ENCODE measurements at places on chromosomes 5 and 9.
A peak's percentile ranks its signal among the peaks of the same experiment; 100 is the strongest.

- no peak for DNase-seq
These were observed 4.5 kb downstream of the RCL1 start for GRCh38 chr9:4796988-4797853.

DNA sequence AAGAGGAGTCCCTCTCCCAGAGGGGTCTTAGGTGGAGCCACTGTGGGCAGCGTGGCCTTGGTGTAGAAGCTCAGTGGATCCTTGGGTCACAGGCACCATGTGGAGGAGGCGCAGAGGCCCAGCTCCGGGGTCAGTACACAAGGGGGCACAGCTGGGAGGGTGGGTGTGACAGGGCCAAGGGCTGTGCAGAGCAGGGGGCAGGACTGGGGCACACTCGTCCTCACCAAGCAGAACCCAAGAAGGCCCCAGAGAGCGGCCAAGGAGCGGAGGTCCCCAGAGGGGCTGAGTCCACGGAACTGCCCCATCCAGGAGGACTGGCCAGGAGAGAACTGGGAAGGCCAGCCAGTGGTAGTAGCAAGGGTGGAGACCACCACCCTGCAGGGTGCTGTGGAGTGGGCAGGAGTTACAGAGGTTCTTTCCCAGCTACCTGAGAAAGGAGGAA is 2.5 kb upstream of the LPCAT1 start:
- no peak for DNase-seq

DNA sequence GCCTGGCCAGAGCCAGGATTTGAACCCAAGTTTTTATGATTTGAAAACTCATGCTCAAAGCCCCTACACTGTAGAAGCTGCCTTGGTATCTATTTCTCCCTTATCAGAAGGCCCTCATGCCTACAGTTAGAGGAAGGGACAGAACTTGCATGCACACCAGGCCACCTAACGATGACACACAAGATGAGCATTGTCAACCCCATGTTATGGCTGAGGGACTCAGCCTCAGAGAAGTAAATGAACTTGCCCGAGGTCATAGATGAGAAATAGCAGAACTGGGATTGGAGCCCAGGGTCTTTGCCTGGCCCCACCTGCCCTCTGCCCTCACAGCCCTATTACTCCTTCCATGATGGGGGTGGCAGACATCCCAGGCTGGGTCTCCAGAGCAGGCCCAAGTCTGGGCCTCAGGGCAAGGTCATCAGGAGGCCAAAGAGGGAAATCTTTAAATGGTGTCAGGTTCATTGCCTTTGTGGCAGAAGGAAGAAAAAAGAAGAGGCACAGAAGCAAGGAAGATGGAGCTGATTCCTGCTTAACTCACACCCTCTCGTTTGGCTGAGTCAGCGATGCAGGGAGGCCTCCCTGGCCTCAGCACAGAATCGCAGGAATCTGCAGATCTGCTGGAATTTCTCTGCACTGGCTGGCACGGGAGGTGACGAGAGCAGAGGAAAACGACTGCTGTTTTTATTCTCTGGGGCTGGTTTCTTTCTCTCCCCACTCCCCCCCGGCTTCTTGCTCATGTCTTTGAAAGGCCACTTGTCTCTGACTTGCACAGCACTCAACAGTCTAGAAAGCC is 20.6 kb upstream of the CRB2 start:
- DNase-seq = peak; percentile 57

GRCh38 chr5:174118823-174119467 is 73.4 kb downstream of the NSG2 start:
- no peak for DNase-seq

DNA sequence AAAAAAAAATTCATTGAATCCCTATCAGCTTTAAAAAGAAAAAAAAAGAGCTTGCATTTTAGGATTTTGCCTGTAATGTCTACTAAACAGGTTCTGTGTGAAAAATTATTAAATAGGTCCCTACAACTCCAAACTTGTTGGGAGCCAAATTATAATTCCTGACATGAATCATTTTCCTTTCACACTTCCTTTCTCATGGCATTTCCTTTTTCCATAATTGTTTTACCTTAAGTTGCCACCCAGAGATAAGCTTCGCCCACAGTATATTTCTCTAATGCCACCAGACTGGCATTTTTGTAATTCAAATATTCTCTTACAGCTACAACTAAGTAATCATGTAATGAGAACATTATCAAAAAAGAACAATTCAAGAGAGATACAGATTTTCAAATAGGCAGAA is 348.8 kb downstream of the EFNA5 start:
- DNase-seq = no peak

- no peak for DNase-seq
These were observed 55.7 kb upstream of the SLC44A1 start for GRCh38 chr9:105188746-105189145.

- no peak for DNase-seq
These were observed 1.9 kb downstream of the RCL1 start for GRCh38 chr9:4794691-4795090.

- no peak for DNase-seq
These were observed 182.2 kb upstream of the ANKRD55 start for GRCh38 chr5:56415356-56415765.

- DNase-seq = no peak
These were observed 22.1 kb downstream of the NTRK2 start for GRCh38 chr9:84691634-84692033.

- DNase-seq = no peak
These were observed 527 bp upstream of the SREK1 start for GRCh38 chr5:66143473-66144073.

GRCh38 chr5:132456987-132457361 is 33.6 kb downstream of the IRF1 start:
- no peak for DNase-seq

DNA sequence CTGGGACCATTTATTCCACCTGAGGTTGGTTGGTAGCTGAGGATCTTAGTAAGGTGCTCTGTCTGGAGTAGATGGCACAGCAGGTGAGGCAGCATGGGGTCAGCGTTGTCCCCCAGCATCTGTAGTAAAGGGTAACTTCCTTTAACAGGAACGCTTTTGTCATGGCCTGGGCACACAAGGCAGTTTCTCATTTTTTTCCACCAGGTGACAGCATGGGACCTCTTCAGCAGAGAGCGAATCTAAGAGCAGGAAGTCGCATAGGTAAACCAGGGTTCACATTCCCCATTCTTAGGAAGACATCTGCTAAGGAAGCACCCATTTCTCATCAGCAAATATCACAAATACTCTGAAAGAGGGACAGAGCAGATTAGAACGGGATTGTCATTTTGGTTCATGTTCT is 56.5 kb downstream of the GPR107 start:
- no peak for DNase-seq

DNA sequence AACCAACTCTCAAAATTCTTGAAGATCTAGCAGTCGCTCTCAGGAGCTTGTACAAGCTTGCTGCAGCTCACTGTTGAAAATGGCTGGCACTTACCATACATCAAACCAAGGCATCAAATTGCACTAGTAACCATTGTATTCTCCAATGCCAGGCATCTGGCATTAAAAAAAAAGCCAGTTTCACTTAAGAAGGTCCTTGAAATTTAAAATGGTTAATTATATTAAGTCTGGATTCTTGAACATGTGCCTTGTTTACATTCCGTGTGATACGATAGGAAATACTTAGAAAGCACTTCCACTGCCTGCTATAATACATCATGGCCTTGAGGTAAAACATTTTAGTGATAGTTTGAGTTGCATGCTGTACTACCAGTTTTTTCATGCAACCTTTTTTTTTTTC is 300.7 kb downstream of the KDM4C start:
- DNase-seq = no peak

- DNase-seq = no peak
These were observed 5.3 kb upstream of the TAF11L2 start for GRCh38 chr5:17492770-17493169.

DNA sequence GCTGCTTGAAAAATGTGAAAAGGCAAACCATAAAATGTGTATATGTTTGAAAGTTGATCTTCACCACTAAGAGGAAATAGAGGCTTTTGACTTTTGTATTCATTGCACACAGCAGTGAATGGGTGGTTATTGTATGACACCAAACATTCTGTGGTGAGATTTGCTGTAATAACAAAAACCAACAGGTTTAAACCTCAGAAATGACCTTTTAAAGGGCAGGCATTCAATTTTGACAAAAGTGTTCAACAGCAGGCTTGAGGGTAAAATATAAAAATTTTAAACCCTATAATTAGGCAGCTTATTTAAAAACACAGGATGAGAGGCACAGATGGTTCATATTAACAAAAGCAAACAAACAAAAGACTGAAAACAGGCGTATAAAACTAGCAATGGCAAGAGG is 128.1 kb upstream of the NUDT12 start:
- DNase-seq = no peak

DNA sequence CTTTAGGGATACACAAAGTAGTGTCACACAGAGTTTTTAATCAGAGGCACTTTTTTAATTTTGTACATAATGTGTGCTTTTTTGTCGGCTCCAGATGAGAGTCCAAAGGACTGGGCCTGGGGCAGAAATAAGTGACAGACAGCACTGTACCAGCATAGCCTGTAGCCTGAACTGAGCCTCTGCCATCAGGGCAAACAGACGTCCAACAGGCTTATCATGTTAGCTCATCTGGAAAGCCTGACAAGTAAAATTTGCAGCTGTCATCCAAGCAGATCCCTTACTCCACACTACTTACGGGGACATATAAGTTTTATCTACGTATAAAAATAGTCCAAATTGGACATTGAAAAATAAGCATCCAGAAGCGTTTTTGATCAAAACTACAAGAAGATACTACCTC is 233.1 kb upstream of the GAS1 start:
- no peak for DNase-seq

- DNase-seq = no peak
These were observed 91.2 kb downstream of the ANXA2R start for GRCh38 chr5:42948961-42949347.

DNA sequence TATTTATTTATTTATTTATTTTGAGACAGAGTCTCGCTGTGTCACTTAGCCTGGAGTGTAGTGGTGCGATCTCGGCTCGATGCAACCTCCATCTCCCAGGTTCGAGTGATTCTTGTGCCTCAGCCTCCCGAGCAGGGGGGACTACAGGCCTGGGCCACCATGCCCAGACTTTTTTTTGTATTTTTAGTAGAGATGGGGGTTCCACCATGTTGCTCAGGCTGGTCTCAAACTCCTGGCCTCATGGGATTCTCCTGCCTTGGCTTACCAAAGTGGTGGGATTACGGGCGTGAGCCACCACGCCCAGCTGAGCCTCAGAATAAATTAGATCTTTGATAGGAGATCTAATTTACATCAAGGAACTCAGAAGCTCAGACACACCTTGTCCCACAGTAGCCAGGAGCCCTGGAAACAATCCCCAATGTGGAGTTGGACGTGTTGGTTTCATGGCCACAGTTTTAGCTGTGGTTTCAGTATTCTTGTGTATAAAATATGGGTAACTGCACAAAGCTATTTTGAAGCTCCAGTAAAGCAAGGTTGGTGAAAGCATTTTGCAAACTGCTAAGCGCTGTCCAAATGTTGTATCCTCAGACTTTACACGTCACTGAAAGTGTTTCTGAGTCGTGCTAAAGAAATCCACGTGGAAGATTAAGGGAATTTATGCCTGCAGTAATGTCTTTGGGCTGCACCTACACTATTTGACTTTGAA is 3.0 kb upstream of the HNRNPAB start:
- DNase-seq = no peak

DNA sequence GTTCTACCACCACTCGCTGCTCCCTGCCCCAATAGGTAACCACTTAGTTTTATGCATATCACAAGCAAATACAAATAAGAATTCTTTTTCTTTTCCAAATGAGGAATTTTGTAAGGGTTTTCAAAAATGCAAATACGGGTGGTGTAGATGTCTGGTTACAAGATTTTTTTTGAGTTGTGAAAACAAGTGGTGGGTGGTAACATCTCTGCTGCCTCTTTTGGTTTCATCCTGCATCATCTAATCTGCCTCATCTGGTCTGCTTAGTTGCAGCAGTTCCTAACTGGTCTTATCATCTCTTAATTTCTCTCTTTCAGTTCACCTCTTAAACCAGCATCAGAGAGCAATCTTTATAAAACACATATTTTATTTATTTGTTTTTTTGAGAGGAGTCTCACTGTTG is 5.3 kb downstream of the NFX1 start:
- DNase-seq = no peak

GRCh38 chr5:33235824-33236223 is 204.9 kb upstream of the TARS1 start:
- no peak for DNase-seq

GRCh38 chr9:530681-531080 is 310.8 kb upstream of the DMRT1 start:
- DNase-seq = peak; percentile 31

- DNase-seq = no peak
These were observed 184.1 kb downstream of the CCDC192 start for GRCh38 chr5:127887282-127887681.

DNA sequence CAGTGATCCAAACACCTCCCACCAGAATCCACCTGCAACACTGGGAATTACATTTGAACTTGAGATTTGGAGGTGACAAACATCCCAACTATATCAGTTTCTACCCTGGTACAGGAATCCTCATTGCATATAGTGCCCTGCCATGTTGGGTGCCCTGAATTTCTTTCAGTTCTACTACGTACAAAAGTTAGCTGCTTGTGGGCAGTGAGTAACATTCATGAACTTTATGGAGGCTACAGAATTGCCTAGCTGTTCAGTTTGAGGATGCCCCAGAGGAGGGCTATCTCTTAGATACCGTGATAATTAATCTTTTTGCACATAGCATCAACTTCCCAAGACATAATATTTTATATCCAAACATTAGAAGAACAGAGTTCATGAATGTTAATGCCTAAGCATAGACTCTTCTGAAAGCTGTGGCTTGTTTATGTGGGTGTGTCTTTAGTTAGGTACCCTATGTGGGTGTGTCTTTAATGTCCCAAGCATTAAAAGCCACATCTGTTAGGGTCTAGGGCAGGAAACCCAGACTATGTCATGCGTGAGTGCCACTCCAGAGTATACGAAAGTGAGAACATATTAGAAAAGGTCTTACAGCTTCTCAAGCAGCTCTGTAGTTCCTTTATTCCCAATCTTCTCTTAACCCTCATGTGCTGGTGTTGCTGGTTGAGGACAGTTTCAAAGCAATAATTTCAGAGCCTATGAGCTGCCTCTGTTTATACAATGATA is 47.0 kb upstream of the CHD1 start:
- DNase-seq = no peak

DNA sequence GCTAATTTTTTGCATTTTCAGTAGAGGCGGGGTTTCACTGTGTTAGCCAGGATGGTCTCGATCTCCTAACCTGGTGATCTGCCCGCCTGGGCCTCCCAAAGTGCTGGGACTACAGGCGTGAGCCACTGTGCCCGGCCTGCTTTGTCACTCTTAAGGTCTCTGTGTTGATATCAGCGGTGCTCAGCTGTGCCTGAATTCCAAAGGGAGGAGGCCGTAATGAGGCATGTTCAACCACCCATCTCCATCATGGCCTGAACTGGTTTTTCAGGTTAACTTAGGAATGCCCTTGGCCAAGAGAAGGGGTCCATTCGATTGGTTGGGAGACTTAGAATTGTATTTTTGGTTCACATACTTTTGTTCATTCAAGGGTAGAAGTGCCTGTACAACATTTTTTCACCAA is 22.0 kb downstream of the HSD17B3 start:
- DNase-seq = peak; percentile 41

GRCh38 chr5:10689391-10690081 is 71.5 kb downstream of the DAP start:
- no peak for DNase-seq

All from kidney epithelial cell (primary cell).